ENCODE measurements at places on chromosomes 12 and 14. TPM values are rescaled to one million over a fixed set of nuclear protein-coding genes. Genes with fewer than 3 reads are reported as not detected.

DNA sequence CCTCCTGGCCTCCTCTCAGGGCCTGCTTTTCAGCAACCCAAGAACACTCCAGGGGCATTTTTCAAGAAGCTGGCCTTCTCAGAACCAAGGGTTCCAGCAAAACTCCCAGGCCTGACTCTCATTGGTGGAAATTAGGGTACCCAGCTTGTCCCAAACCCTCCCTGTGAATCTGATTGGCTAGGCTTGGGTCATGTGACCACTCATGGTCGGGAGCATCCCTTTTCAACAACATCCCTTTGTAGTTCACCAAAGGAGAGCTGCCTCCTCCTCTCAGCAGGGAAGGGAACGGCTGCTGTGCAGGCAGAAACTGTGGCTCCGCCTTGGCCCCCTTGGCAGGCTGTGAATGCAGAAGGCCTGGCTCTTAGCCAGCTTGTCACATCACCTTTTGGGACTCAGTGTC, 94.5 kb downstream of the AACS start:
- DNase-seq, result no peak

DNA sequence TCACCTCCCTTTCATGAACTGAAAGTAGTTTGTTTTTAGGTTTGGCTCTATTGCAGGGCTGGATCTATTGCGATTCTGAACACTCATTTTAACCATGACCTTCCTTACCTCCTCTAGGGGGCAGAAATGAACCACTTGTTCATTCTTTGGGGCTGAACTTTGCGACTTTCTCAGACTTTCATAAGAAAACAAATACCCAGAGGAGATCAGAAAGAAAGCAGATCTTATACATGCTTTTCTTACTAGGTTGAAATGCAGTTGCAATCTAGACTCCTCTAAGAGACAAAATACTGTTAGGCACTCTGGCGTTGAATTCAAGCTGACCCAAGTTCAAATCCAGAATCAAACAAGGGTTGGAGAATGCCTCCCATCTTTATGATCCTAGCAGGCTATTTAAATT, 32.6 kb upstream of the PLEKHG3 start:
- no peak for DNase-seq

- no peak for DNase-seq
Measured at GRCh38 chr12:23236066-23236780, 611.3 kb downstream of the ETNK1 start.

GRCh38 chr14:21711360-21711961, 37.8 kb upstream of the OR4E1 start:
- DNase-seq, result no peak

DNA sequence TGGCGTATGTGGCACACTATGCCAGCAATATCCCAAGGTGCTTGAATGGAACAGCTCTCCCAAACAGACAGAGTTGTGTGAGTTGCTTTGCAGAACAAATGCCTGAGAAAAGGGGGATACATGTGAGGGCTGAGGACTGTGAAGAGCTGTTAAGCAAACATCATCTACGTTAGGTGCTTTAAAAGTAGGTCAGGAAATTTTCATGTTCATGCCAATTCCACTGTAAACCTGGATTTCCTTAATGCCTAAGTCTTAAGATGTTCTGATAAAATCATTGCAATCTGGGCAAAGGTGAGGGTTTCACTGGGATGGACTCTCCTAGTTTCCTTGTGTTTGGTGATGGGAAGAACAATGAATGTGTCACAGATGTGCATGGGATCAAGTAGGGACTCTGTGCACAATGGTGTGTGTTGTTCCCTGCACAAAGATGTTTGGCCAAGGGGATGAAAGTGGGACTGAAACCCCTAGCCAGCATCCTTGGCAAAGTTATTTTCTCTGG, 227.9 kb downstream of the KTN1 start:
- no peak for DNase-seq

DNA sequence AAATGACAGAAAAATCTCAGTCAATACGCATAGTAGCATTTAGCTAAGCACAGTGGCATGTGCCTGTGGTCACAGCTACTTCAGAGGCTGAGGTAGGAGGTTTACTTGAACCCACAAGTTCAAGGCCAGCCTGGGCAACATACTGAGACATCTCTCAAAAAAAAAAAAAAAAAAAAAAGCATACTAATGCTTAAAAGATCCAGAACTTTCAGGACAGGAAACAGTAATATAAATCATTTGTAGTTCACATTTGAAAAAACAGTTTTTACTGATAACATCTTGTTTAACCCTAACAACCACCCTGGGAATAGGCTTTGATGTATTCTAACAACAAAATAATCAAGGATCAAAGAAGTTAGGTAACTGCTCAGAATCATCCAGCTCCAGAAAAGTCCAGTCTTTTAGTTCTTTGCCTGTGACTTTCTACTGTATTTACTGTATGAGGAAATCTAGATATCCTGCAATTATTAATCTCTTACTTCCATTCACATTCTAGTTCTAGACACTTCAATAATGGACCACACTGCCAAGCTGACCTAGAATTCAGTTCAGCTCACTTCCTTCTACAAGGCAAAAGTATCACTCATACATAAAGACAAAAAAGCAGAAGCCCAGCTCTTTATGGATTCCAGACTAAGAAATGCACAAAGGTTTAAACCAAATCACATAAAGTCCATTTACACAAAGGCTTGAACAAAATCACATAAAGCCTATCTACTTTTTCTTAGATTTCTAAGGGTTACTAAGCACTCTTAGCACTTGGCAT, 28.5 kb downstream of the PAWR start:
- DNase-seq, result no peak

Gene TTC9
- total RNA-seq, result 0.84 TPM

Gene SSPN
- total RNA-seq, result 102 TPM

DNA sequence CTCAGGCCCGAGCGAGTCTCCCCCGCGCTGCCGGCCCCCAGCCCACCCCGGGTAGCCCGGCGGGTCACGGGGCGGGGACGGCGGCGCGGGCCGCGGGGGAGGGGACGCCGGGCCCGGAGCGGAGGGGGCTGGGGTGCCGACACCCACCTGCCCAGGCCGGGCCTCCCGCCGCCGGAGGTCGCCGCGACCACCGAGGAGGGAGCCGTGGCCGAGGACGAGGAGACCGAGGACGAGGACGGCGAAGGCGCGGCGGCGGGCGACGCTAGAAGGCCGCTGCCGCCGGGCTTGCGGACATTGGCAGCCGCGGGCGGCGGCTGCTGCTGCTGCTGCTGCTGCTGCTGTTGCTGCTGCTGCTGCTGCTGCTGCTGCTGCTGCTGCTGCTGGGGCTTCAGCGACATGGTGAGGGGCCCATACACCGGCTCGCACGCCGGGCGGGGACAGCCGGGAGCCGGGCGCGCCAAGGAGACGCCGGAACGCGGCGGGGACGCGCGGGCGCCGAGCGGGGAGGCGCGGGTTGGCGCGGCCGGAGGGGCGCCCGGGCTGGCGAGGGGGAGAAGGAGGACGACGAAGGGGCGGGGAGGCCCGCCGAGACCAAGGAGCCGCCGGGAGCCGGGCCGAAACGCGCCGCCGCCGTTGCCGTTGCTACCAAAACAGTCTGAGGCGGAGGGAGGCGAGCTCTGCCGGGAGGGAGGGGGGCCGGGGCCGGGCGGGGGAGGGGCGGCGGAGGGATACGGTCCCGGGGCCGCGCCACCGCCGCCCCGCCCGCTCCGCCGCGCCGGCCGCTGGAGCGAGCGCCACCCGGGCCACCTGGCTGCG, at the start of gene ATXN2:
TSS of gene ATXN2 (minus strand) at position 679 of the 816 bp plus-strand sequence. CDS start at position 398, 281 bp downstream.
- peak; percentile 73 for DNase-seq

Gene GLIPR1L1
- total RNA-seq, result not detected

DNA sequence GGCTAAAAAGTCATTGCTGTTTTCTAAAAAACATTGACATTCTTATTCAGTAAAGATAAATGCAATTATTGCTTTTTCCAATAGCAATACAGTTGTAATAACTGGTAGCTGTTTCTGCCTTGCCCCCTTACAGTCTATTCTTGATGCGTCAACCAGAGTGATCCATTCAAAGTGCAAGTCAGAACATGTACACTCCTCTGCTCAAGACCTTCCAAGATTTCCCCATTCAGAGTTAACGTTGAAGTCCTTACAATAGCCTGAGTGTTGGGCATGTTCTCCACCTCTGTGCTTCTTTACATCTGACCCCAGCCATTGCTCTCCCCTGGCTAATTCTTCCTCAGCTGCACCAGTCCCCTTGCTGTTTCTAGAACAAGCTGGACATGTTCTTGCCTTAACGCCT, 24.3 kb downstream of the VRK1 start:
- DNase-seq, result no peak

GRCh38 chr12:1594006-1594260, 448 bp downstream of the FBXL14 start:
- no peak for DNase-seq

Gene NUAK1
- total RNA-seq, result 52.4 TPM

- peak; percentile 37 for DNase-seq
Measured at GRCh38 chr12:111406474-111407376, 1.0 kb downstream of the SH2B3 start.

DNA sequence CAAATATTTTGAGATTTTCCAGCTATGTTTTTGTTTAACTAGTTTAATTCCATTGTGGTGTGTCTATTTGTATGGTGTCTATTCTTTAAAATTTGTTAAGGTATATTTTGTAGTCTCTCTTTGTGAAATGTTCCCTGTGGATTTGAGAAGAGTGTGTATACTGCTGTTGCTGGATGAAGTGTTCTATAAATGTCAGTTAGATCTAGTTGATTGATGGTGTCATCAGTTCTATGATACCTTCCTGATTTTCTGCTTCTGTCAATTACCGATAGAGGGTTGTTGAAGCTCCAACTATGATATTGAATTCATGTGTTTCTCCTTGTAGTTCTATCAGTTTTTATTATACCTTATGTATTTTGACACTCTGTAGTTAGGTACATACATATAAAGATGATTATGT, 53.1 kb downstream of the FUT8 start:
- DNase-seq, result no peak

GRCh38 chr14:82694820-82695219, 1161.2 kb upstream of the SEL1L start:
- no peak for DNase-seq

Gene ERBB3
- total RNA-seq, result 1.6 TPM

GRCh38 chr12:131024026-131024425, 70.3 kb downstream of the ADGRD1 start:
- DNase-seq, result no peak

DNA sequence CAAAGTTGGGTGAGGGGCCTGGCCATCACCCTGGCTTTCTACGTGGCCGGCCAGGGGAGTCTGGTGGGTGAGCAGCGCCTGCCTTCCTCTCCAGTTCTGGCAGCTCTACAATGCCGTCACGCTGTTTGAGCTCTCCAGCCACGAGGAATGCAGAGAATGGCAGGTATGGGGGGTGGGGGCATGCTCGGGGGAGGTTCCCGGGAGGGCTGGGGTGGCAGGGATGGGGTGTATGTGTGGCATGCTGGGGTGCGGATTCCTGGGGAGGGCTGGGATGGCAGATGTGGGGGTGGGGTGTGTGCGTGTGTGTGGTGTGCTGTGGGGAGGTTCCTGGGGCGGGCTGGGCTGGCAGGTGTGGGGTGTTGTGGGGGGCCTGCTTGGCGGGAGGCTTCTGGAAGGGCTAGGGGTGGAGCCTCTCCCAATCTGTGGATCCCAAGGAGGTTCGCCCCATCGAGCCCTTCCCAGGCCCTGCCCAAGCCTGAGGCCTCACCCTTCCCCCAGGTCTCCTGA, 18.5 kb downstream of the RHOF start:
- DNase-seq, result no peak

DNA sequence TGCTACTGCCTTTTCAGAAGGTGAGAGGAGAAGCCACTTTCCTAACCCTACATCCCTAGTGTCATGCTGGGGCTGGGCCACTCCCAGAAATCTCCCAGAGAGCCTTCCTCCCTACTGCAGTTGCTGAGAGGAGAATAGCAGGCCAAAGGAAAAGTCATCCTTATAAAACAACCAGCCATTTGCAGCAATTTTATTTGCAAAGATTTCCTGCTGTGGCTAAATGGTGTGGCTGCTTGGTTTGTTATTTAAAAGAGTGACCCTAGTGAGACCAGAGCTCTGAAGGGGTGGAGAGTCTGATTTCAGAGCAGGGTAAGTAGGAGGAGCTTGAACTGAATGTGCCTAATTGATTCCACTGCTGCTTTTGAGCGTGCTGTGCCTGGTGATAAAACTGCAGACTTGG, 232.0 kb downstream of the GRIN2B start:
- DNase-seq, result no peak

DNA sequence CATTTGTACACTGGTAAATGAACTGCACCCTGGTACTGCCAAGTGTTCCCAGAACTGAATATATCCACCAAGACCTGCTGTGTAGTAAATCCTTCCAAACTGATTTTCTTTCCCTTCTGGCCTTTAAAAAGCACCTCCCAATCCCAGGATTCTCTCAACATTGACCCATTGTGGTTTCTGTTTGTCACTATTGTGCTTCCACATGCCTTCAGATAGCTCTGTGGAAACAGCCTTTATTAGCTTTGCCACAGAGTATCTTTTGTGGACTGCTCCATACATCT, 949 bp upstream of the KIF21A start:
- no peak for DNase-seq

Gene CYP27B1
- total RNA-seq, result not detected

Gene MMP17
- total RNA-seq, result 0.67 TPM

Gene SFSWAP
- 16.9 TPM for total RNA-seq

Gene TEX52
- total RNA-seq, result not detected

Gene GPR65
- total RNA-seq, result 0.52 TPM

Gene FOXG1
- not detected for total RNA-seq

- DNase-seq, result peak; percentile 23
Measured at GRCh38 chr12:122836027-122836921, 1.0 kb downstream of the HIP1R start.

DNA sequence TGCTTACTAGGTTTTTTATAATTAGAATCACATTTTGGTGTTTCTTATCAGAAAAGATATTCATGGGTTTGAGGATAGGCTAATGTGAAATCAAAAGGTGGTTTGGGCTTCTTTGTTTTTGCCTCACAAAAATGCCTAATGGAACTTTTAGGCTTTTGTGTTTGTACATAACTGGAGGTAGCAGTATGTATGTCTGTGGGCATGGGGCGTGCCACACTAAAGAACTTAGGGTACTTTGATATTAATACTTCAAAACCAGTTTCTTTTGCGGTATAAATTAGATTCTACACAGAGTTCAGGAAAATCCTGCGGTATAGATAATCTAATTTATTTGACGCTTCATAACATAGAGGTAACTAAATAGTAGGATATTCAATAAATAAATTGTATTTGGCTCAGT, 1.9 kb downstream of the ETV6 start:
- DNase-seq, result no peak

- DNase-seq, result no peak
Measured at GRCh38 chr12:68614105-68614679, 3.5 kb downstream of the RAP1B start.

DNA sequence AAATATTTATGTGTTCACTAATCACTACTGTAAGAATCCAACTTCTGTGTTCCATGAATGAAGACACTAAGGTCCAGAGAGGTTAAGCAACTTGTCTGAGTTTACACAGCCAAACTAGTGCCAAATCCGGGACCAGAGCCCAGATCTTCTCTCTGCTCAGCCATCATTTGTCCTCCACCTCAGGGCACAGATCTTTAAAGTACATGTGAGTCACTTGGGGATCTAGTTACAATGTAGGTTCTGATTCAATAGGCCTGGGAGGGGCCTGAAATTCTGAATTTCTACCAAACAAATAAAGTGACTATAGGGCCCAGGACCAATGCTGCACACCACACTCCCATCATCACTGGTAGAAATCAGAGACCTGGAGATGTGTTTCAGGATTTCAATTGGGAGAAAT, 162.9 kb downstream of the GXYLT1 start:
- no peak for DNase-seq
